ENCODE measurements at places on chromosomes 1 and 21. TPM values are rescaled to one million over a fixed set of nuclear protein-coding genes. Genes with fewer than 3 reads are reported as not detected.

Gene TBX15
- 57.0 TPM for total RNA-seq

- no peak for DNase-seq
- no peaks in the 10 kb centered on the region for H3K4me1 ChIP-seq
- H3K36me3 ChIP-seq = no peaks in the 10 kb centered on the region
- no peak overlapping the region for H3K4me3 ChIP-seq
- H3K27me3 ChIP-seq = no peaks in the 10 kb centered on the region
Observed at GRCh38 chr1:51792864-51793263, 85.7 kb downstream of the NRDC start.

DNA sequence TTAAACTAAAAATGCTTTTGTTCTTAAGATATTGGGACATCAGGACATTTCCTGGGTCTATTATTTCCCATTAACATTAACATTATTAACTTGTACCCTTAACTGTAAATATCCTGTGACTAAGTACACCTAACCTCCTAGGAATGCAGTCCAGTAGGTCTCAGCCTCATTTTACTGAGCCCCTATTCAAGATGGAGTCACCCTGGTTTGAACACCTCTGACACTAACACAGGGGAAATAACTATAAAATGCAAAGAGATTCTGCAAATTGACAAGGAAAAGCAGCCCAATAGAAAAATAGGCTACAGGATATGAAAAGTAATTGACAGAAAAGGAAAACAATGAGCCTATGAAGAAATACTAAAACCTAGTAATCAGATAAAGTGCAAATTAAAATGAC lies 11.6 kb upstream of the NCMAP start:
- no peak overlapping the region for H3K4me3 ChIP-seq
- H3K4me1 ChIP-seq = no peaks in the 10 kb centered on the region
- no peaks in the 10 kb centered on the region for H3K36me3 ChIP-seq

Gene IFNLR1
- 1.5 TPM for total RNA-seq

GRCh38 chr1:154777154-154777553 lies 92.9 kb downstream of the KCNN3 start:
- peaks cover 5% of the 10 kb centered on the region for H3K27me3 ChIP-seq
- DNase-seq = no peak
- no peak overlapping the region for H3K27ac ChIP-seq
- H3K4me1 ChIP-seq = no peaks in the 10 kb centered on the region

DNA sequence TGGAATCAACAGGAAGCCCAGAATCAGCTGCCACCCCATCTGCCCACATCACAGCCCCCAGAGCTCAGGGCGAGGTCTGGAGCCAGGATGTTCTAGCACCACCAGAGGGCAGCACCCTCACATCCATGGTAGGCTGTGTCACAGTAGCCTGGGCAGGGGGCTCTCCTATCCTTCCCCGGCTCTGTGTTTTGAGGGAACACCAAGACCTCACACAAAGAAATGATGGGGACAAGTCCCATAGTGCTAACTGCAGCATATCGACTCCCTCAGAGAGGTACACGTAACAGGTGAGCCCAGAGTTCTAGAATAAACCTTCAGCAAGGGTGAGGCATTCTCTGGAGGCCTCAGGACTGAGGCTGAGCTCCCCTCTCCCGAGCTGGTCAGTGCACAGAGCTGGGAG lies 2.3 kb upstream of the KCNC4 start:
- H3K4me3 ChIP-seq = no peak overlapping the region
- no peaks in the 10 kb centered on the region for H3K27me3 ChIP-seq
- peaks cover 33% of the 10 kb centered on the region for H3K4me1 ChIP-seq
- DNase-seq = peak; percentile 30
- no peaks in the 10 kb centered on the region for H3K36me3 ChIP-seq

DNA sequence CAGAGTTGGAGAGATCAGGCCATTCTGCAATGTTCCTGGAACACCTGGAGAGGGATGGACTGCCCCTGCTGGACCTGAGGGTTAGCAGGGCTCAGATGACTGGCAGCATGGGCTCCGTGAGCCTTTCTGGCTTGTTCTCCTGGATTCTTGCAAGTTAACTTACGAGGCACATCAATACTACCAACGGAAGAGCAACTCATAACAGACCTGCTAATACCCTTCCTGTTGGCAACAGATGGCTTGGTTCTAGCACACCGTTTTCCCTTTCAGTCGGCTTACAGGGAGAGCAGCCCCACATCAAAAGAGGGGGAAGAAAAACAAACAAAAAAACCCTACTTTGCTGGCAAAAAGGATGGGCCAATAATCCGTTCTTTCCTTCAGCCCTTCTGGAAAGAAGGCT lies 47.9 kb downstream of the SLC66A1 start:
- DNase-seq = no peak
- H3K27ac ChIP-seq = no peak overlapping the region
- H3K4me1 ChIP-seq = peaks cover 5% of the 10 kb centered on the region
- H3K4me3 ChIP-seq = no peak overlapping the region
- peaks cover 5% of the 10 kb centered on the region for H3K36me3 ChIP-seq

GRCh38 chr1:171258943-171259342 lies 10.6 kb downstream of the FMO1 start:
- peak overlapping the region; percentile 55 for H3K27ac ChIP-seq
- no peak overlapping the region for H3K4me3 ChIP-seq
- DNase-seq = no peak

DNA sequence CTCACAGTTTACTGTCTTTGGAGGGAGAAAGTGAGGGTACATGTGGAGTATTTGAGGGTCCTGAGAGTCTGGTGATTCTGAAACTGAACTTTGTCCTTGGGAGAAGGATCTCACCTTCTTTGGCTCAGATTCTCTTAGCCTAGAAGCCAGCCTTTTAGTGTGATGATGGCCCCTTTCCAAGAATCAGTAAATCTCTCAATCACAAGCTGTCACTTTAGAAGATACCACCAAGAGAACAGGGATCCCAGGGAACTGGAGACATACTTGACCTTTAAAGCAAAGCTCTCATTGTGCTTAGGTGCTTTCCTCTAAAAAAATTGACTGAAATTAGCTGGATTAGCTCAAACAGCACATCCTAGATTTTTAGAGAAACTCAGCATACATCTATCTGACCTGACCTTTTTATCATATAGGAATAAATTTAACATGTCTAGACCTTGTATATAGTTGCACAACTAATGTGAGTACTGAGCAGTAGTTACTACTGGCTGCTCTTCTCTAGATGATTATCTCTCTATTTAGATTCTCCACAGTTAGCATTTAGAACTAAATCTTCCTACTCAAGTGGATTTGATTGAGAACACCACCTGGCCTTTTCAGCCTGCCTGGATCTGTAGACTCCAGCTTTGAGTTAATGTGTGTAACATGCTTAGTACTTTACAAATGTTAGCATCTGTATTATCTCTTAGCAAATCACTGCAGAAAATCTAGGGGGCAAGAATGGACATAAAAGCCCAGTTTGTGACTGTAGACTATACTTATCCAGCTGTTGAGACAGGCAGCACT lies 157.7 kb downstream of the MAST2 start:
- H3K27me3 ChIP-seq = no peaks in the 10 kb centered on the region
- H3K27ac ChIP-seq = no peak overlapping the region
- no peak overlapping the region for H3K4me3 ChIP-seq

- no peaks in the 10 kb centered on the region for H3K4me1 ChIP-seq
- H3K4me3 ChIP-seq = no peak overlapping the region
- H3K27ac ChIP-seq = no peak overlapping the region
- H3K36me3 ChIP-seq = no peaks in the 10 kb centered on the region
- no peaks in the 10 kb centered on the region for H3K27me3 ChIP-seq
Observed at GRCh38 chr1:68745011-68745410, 248.1 kb upstream of the DEPDC1 start.

DNA sequence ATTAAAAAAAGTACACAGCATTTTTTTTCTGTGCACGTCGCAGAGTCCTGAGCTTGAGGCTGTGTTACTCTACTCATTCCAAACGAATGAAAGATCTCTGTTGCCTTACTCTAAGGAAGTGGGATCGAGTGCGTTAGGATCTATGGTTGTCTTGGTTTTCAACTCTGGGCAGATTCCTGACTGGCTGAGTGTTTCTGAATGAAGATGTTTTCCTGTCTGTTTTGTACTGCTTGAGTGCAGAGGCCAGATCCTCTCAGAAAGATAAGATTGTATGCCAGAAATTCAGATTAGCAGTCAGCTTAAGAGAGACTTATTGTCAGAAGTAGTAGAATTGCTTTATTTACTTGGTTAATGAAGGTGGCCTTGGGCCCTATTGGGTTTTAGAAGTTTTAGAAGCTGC lies 14.0 kb downstream of the PLA2G2E start:
- no peaks in the 10 kb centered on the region for H3K4me1 ChIP-seq
- peaks cover 5% of the 10 kb centered on the region for H3K36me3 ChIP-seq
- no peaks in the 10 kb centered on the region for H3K27me3 ChIP-seq
- no peak overlapping the region for H3K4me3 ChIP-seq

- H3K4me3 ChIP-seq = no peak overlapping the region
- no peaks in the 10 kb centered on the region for H3K36me3 ChIP-seq
- no peak overlapping the region for H3K27ac ChIP-seq
- no peak for DNase-seq
Observed at GRCh38 chr1:164755690-164756089, 196.7 kb downstream of the PBX1 start.

- no peak within 1 kb of the TSS for H3K27ac ChIP-seq
- no peaks in the 10 kb centered on the region for H3K36me3 ChIP-seq
- H3K4me1 ChIP-seq = no peaks in the 10 kb centered on the region
- no peak within 1 kb of the TSS for H3K4me3 ChIP-seq
- no peak for DNase-seq
- no peaks in the 10 kb centered on the region for H3K27me3 ChIP-seq
Observed at GRCh38 chr1:22562584-22563583, at the start of gene EPHA8. Gene EPHA8, plus strand, starts transcription at chr1:22563489. Its CDS starts 147 bp downstream, at chr1:22563636.

Gene PTGS2
- 1.2 TPM for total RNA-seq

- H3K27ac ChIP-seq = peak overlapping the region; percentile 74
- no peaks in the 10 kb centered on the region for H3K36me3 ChIP-seq
- H3K27me3 ChIP-seq = no peaks in the 10 kb centered on the region
- no peak for DNase-seq
- no peak overlapping the region for H3K4me3 ChIP-seq
Observed at GRCh38 chr1:43533584-43533983, 2.9 kb downstream of the PTPRF start.
